ENCODE measurements at places on chromosomes 3 and 15.

- no peak for DNase-seq
Measured at GRCh38 chr3:36562945-36563344, 182.6 kb downstream of the STAC start.

DNA sequence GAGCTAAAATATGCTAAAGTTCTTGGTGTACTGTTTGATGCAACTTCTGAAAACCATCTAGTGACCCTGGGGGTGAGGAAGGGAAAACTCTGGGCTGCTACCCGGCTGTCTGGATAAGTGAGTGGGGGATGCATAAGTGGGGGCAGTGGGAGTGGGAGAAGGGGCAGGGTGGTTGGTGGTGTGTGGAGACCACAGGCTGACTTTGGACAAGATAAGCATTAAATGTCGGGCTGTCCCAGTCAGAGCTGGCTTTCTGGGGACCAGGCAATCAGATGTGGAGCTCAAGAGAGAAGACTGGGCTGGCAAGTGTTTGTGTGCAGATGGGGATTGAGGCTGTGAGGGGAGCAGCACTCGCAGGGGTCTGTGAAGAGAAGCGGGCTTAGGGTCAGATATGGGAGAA lies 11.0 kb upstream of the XIRP1 start:
- DNase-seq, result no peak

GRCh38 chr3:140186421-140186920 lies 251.5 kb downstream of the CLSTN2 start:
- DNase-seq, result no peak

- no peak for DNase-seq
Measured at GRCh38 chr15:92576597-92577200, 78.9 kb downstream of the FAM174B start.

DNA sequence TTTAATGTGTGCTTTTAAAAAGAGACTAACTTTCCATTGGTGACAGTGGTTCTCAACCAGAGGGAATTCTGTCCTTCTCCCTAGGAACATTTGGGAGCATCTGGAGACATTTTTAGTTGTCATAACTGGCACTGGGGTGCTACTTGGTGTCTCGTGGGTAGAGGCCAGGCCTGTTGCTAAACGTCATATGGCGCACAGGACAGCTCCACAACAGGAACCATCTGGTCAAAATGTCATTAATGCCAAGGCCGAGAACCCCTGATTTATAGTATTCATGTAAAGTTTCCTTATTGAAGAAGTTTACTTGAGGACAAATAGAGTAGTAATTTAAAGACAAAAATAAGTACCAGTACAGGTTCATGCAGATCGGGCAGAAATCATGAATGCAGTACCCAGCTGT lies 164.2 kb downstream of the FEZF2 start:
- no peak for DNase-seq

Measured in D341Med (cell line).